DMS53 (cell line): ENCODE measurements at places on chromosomes 4 and X.

DNA sequence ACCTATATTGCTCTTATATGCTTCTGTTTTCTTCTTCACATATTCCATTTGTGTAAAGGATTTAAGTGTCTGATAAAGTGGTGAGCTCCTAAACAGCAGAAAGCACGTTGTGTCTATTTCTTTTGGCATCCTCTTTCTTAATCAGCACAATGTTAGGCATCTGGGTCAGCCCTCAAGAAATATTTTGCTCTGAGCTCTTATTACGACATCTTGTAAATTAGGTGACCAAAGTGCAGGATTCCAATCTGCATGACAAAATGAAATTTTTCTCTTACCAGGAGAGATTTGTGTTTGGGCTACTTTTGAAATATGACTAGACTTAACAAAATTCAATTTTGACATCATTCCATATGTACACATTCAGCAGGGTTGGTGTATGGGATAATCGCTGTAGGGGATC, 210.0 kb upstream of the IGFBP7 start:
- DNase-seq: no peak

- peak; percentile 84 for DNase-seq
Observed at GRCh38 chr4:146520896-146521540, 722 bp downstream of the SLC10A7 start.

DNA sequence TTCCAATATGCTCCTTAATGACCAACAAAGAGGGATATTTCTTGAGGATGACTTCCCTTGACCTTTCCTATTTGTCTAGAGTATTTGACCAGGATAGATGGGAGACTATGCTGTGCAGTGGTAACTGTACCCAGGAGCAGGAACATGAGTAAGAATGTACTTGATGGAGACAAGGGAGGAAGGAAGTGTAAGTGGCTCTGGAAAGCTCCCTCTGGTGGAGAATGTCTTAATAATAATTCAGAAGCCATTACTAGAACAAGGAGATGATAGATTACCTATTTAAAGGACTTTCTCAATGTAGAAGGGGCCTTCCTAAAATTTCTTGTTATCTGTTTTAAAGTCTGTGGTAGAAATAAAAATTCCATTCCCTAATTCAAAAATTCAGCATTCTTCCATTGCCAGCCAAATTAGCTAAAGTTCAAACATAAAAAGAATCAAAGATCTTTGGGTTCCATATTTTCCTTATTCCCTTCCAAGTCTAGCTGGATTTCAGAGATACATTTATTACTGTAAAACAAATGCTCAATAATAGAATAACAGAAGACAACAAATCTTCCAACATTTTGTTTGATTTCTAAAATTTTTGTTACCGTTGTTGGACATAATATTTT, 83.8 kb downstream of the GRID2 start:
- peak; percentile 68 for DNase-seq

DNA sequence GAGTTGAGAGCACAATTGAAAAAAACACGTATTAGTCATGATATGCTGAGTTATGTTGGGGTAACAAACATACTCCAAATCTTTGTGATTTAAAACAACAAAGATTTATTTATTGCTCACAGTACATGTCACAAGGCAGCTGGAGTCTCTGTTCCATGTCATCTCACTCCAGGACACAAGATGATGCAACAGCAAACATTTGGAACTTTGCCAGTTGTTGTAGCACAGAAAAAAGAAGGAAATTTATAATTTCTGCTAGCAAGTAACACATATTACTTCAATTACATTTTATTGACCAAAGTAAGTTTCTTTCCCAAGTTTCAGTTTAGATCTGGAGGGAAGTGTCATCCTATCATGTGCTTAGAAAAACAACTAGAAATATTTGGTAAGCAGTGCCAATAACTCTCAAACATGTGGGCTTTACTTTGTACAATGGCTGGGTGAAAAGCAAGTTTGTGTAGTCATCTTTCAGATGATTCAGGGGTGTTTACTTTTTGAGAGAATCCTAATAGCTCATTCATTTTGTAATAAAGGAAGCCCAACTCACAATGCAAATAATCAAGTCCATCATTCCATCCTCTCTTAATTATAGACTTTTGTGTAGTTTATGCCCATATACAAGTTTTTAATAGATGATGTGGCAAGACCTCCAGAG, 452.3 kb downstream of the ZIC3 start:
- DNase-seq: peak; percentile 77

- no peak for DNase-seq
Observed at GRCh38 chr4:16750882-16751642, 147.4 kb downstream of the LDB2 start.

DNA sequence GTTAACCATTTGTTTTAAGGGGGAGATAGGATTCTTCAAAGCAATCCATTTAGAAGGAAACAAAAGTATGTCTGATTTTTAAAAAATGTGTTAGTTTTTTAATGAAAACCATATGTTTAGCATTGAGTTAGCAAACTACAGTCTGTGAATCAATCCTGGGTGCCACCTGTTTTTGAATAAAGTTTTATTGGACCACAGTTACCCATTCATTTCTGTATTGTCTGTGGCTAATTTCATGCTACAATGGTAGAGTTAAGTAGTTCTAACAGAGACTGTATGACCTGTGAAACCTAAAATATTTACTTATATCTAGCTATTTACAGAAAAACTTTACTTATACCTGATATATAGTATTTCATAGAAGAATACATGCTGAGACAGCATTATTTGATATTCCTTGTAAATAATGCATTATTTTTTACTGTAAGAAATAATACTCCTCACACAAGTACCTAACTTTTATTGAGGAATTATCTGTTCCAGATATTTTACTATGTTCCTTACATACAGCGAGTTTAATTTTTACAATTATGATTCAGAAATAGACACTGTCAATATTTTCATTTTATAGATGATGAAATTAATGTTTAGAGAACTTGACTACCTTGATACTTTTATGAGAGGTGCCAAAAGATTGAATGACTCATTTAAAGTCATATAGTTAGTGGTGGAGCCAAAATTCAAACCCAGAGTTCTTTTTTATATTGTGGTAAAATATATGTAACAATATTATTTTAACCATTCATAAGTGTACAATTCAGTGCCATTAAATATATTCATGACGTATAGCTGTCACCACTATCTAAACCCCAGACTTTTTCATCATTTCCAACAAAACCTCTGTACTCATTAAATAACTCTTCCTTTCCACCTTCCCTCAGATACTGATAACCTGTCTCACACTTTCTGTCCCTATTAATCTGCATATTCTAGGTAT, 122.0 kb downstream of the GLUD2 start:
- DNase-seq: no peak

DNA sequence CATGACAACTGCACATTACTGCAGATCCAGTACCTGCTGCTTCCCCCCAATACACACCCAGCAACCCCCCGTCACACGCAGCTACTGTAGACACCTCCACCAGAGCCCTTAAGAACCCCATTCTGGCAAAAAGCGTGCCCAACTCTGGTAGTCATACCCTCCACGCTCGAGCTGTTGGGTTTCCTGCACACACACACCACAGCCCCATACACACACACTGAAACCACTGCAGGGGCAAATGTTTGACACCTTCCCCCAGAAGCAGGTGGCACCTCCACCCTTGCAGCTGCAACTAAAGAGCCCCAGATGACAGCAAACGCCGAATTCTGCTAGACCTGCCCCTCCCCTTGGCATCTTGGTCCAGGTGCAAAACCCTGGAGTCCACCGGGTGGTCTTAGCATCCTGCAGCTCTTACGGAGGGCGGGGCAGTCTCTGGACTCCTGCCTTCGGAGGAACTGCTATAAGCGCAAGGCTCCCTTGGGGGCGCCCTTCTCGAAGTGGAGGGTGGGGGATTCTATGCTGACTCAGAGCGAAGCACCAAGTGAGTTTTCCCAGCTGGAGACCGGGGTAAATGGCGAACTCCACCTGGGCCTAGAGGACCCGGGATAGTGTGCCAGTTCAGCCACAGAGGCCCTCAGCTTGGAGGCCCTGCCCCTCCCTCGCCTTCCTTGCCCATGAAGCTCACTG, 1.5 kb downstream of the FRMPD3 start:
- peak; percentile 24 for DNase-seq

GRCh38 chr4:101253121-101253520, 94.2 kb downstream of the PPP3CA start:
- no peak for DNase-seq

GRCh38 chrX:155592331-155592730, 20.4 kb downstream of the TMLHE start:
- DNase-seq: peak; percentile 2

GRCh38 chrX:111254896-111255693, 15.2 kb downstream of the CAPN6 start:
- peak; percentile 31 for DNase-seq

GRCh38 chrX:113522814-113523213, 682.2 kb upstream of the AMOT start:
- DNase-seq: no peak

- no peak for DNase-seq
Observed at GRCh38 chrX:39008549-39008948, 207.3 kb downstream of the MID1IP1 start.

DNA sequence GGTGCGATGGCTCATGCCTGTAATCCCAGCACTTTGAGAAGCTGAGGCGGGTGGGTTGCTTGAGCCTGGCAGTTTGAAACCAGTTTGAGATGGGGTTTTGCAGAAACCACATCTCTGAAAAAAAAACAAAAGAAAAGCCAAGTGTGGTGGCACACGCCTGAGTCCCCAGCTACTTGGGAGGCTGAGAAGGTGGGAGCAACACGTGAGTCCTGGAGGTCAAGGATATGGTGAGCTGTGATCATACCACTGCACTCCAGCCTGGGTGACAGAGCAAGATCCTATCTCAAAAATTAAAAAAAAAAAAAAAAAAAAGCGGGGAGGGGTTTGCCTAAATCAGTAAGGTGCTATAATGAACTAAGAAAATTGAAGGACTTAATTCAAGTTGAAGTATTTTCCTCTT, 58.2 kb upstream of the TBC1D14 start:
- DNase-seq: no peak

GRCh38 chr4:88441696-88442095, 15.2 kb upstream of the HERC5 start:
- DNase-seq: no peak

- no peak for DNase-seq
Observed at GRCh38 chr4:165682611-165683010, 190.4 kb upstream of the TLL1 start.

DNA sequence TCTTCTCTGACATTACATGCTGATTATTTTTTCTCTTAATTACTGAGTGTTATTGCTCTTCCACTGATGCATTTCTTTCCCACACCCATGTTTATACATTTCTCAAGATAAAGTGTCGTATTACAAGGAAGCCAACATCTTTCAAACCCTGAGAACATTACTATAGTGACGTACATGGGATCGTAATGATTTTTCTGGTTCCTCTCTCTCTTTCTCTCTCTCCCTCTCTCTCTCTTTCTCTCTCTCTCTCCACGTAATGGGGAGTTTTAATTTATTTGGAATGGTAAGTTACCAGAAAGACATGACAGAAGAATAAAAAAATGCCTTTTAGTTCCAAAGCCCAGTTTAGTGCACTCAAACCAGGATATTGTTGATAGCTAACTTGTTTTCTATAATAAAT, 40.4 kb upstream of the MAPK10 start:
- no peak for DNase-seq

DNA sequence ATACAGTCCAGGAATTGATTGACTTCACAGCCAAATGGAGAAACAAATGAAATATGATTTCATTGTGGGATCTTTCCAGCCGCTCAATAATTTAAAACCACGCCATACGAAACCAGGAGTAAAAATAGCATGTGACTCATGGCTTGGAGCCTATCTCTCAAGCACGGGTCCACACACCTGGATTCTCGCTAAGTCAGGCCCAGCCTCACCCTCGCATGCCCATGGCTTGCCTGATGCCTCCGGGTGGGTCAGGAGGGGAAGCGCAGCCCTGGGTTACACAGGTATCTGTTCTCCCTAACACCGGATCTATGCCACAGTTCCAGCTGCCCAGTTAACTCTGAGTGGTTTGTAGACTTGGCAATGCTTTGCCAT, 5.6 kb upstream of the ABLIM2 start:
- DNase-seq: no peak

GRCh38 chr4:115249808-115250207, 136.4 kb upstream of the NDST4 start:
- DNase-seq: peak; percentile 32

DNA sequence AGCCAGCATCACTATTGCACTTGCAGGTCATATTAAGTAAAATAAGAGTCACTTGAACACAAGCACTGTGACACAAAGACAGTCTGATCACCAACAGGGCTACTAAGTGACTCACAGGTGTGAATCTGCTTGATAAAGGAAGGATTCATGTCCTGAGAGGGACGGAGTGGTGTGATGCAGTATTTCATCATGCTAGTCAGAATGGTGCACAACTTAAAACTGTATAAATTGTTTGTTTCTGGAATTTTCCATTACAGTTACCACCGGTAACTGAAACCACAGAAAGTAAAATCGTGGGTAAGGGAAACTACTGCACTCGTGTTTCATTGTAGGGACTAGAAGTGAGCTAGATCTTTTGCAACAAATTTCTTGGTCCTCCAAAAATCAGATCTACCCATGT, 109.7 kb downstream of the ELOVL6 start:
- no peak for DNase-seq

GRCh38 chr4:52780206-52780605, 29.0 kb upstream of the ERVMER34-1 start:
- no peak for DNase-seq

GRCh38 chrX:150655788-150656187, 37.4 kb upstream of the MTMR1 start:
- DNase-seq: no peak

GRCh38 chrX:124239911-124240310, 92.5 kb upstream of the TEX13D start:
- no peak for DNase-seq

- no peak for DNase-seq
Observed at GRCh38 chr4:142519342-142519741, 326.8 kb downstream of the INPP4B start.

DNA sequence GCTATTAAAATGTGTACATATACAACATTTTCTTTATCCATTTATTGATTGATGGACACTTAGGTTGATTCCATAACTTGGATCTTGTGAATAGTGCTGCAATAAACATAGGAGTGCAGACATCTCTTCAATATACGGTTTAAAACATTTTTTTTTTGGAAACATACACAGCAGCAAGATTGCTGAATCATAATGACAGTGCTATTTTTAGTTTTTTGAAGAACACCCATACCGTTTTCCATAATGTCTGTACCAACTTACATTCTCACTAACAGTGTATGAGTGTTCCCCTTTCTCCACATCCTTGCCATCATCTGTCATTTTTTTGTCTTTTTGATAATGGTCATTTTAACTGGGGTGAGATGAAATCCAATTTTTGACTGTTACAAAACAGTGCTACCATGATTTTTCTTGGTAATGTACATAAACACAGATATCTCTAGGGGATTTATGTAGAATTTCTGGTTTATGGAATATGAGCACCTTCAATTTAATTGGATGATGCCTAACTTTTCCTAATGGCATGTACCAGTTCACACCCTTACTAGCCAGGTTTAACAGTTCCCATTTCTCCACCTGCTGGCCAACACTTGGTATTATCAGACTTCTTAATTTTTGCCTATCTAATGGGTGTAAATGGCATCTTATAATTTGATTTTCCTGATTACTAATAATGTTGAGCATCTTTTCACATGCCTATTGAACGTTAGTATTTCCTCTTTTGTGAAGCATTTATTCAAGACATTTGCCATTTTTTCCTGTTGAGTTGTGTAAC, 21.0 kb upstream of the TMSB15B start:
- peak; percentile 64 for DNase-seq

GRCh38 chrX:32592786-32593185, 618.6 kb downstream of the DMD start:
- no peak for DNase-seq
